ENCODE measurements at places on chromosomes 16 and 17.

DNA sequence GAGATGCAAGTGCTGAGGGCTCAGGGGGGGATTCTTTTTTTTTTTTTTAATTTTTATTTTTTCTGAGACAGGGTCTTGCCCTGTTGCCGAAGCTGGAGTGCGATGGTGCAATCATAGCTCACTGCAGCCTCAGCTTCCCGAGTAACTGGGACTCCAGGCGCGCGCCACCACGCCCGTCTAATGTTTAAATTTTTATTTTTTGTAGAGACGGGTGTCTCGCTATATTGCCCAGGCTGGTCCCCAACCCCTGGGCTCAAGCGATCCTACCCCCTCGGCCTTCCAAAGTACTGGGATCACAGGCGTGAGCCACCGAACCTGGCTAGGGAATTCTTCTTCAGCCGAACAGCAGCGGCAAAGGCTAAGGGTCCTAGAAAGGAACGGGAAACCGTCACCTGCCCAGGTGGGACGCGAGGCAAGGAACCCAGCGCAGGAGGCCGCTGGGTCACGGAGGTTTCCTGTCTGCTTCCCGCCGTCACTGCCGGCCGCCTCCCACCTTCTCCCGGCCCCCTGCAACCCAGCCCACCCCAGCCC lies 13.3 kb upstream of the OR1F1 start:
- no peak for DNase-seq

DNA sequence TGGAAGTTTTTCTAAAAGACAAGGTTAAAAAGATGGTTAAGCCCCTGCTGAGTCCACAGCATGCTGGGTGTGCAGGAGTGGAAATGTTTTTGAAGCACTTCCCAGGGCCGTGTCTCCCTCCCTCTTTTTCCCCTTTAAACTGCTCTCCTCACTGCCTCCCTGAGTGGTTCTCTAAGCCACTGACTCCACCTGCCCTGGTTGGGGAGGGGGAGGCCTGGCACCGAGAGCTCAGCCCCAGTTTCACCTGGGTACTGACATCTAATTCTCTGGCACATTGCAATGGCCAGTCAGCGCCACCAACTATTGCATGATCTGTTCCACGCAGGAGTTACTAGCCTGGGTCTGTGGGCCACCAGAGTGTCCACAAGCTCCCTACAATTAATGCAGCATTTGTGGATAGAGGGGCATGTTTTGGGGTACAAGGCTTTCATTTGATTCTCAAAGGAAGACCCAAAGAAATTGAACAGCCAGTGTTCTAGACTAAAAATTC lies 22.7 kb downstream of the MPP3 start:
- no peak for DNase-seq

- no peak for DNase-seq
Observed at GRCh38 chr17:34556384-34556783, 23.0 kb upstream of the TMEM132E start.

DNA sequence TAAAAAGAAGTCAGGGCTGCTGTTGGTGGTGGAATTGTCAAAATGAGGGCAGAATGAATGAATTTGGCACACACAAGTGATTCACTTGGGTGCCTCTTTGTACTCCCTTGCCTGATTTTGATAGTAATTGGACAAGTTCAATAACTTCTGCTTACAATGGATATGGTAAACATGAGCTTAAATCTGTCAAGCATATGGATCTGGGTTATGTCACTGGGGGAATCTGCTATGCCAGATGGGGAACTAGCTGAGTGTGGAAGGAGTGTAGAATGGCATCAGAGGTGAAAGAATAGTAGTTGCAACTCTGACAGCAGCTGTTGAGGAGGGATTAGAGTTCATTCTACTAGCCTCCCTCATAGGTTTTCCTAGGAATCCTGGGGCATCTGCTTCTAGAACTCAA lies 724.2 kb upstream of the CDH8 start:
- DNase-seq, result no peak

GRCh38 chr16:55508271-55508921 lies 476 bp upstream of the LPCAT2 start:
- DNase-seq, result no peak

- DNase-seq, result no peak
Observed at GRCh38 chr17:1787301-1787902, 25.5 kb downstream of the SERPINF1 start.

DNA sequence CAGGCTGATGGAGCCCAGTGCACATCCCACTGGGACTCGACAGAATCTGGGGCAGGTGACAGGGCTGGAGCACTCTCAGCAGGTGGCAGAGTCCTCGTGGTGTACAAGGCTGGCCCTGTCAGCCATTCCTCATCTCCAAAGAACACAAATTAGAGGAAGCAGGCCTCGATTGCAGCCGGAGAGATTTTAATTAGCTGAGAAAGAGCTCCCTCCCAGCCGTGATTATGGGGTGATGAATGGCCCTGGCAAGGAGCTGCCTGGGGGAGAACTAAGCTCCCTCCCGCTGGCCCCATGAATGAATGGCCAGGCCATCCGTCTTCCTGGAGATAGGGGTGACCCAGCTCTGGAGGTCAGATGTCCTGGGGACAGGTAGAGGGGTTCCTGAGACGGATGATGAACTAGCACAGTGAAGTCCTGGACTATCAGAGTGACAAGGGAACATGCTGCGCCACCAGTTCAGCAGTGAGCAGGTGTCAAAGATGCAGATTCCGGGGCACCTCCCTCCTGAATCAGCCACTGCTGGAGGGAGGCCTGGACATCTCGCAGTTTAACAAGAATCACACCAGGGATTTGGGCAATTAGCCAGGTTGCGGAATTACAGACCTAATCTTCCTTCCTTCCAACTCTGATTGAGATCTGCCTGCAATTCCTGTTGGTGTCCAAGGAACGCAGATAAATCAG lies 35.5 kb downstream of the PIMREG start:
- no peak for DNase-seq

DNA sequence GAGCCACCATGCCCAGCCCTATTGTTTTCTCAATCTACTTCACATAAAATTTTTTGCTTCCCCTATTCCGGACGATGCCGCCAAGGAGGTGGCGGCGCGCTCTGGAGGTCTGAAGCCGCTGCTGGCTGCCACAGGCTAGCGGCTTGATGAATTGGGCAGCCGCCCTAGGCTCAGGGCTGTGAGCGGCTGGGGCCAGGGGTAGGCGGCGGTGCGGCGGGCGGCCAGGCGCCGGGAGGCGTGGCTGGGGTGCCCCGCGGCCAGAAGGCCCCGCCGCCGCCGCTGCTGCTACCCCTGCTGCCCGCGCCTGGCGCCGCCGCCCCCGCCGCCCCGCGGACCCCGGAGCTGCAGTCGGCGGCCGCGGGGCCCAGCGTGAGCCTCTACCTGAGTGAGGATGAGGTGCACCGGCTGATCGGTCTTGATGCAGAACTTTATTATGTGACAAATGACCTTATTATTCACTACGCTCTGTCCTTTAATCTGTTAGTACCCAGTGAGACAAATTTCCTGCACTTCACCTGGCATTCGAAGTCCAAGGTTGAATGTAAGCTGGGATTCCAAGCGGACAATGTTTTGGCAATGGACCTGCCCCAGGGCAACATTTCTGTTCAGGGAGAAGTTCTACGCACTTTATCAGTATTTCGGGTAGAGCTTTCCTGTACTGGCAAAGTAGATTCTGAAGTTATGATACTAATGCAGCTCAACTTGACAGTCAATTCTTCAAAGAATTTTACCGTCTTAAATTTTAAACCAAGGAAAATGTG lies 41.7 kb downstream of the ANKFY1 start:
- no peak for DNase-seq

- DNase-seq, result no peak
Observed at GRCh38 chr16:86626284-86626683, 47.9 kb downstream of the FOXL1 start.

GRCh38 chr16:11053916-11054460 lies 109.6 kb downstream of the CLEC16A start:
- DNase-seq, result no peak

DNA sequence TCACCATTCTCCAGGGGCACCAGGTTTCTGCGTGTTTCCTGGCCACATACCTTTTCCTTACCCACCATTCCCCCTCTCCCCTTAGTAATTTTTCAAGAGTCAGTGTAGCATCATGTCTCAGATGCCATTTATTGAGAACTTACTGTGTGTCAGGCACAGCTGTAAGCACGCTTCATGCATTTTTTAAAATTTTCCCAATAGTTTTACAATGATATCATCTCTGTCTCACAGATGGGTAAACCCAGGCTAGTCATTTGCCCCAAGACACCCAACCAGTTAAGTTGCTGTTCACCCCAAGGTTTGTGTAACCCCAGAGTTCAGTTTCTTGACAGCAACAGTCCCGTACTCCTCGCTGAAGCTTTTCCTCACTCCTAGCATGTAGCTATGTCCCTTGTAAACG lies 56.4 kb upstream of the IRX3 start:
- DNase-seq, result no peak

- no peak for DNase-seq
Observed at GRCh38 chr16:50804290-50804907, 62.5 kb downstream of the CYLD start.

DNA sequence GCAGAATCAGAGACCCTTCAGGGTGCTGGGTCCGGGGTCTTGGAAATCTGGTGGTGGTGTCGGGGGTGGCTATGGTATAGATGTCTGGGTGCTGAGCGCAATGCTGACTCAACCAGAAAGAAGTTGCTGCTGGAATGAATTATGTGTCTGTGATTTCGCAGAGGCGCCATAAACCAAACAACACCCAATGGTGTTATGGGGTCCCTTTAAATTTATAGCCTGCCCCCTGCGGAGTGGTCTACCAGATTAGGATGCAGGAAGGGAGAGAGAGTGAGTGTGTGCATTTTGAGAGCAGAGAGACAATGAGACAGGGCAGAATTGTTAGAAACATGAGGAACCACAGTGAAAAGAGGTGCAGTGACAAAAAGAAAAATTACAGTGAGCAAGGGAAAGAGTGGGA lies 100.7 kb upstream of the CDH11 start:
- DNase-seq, result no peak

GRCh38 chr17:31458829-31459228 lies 67.4 kb downstream of the RAB11FIP4 start:
- no peak for DNase-seq

- DNase-seq, result no peak
Observed at GRCh38 chr16:27515874-27516353, 33.8 kb downstream of the GTF3C1 start.

DNA sequence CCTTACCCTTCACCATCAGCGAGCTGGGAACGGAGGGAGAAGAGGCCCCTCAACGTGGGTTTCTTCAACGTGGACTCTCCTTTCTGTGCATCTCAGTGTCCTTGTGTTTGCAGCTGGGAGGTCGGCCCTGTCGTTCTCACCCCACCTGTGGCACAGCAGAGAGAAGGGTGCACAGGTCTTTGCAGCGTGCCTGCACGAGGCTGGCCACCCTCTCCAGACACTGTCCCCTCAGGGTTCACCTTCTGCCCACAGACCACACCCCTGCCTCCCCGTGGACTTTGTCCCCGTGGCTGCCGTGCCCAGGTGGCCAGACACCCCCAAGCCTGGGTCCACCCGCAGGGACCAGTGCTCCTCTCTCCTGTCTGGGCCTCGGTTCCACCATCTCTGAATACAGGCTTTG lies 7.3 kb upstream of the WDR45B start:
- DNase-seq, result no peak

GRCh38 chr17:6591599-6592158 lies 35.3 kb upstream of the PITPNM3 start:
- no peak for DNase-seq

DNA sequence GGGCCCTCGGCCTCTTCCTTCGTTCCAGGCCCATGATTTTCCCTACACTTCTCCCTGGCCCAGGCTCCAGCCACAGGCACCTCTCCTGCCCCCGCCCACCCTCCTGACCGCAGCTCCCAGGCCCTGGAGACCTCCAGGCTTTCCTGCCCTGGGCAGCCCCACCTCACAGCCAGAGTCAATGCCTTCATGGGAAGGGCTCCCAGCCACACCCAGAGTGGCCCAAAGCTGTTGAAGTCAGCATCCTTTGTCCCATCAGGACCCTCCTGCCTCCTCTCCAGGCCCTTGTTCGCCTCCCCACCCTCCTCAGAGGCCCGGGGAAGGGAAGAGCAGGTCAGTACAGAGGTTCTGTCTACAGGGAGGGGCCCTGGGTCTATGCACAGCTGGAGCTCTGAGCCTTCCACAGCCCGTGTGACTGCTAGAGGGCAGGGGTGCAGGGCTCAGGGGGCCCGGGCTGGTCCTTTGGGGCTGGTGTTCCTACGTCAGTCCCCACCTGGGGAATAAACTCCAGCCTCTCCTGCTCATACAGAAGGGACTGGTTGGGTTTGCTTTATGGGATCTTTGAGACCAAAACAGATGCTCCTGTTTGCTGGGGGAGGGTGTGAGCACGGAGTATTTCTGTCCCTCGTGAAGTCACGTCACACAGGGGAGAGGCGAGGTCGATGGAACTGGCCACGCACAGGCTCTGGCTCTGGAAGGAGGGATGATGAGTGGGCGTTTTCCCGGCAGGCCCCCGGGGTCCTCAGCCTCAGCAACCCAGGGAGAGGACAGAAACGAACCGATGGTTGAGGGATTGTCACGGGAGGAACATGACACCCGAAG lies 20.3 kb downstream of the TRARG1 start:
- no peak for DNase-seq

- DNase-seq, result no peak
Observed at GRCh38 chr16:85005285-85006069, 5.9 kb downstream of the ZDHHC7 start.

DNA sequence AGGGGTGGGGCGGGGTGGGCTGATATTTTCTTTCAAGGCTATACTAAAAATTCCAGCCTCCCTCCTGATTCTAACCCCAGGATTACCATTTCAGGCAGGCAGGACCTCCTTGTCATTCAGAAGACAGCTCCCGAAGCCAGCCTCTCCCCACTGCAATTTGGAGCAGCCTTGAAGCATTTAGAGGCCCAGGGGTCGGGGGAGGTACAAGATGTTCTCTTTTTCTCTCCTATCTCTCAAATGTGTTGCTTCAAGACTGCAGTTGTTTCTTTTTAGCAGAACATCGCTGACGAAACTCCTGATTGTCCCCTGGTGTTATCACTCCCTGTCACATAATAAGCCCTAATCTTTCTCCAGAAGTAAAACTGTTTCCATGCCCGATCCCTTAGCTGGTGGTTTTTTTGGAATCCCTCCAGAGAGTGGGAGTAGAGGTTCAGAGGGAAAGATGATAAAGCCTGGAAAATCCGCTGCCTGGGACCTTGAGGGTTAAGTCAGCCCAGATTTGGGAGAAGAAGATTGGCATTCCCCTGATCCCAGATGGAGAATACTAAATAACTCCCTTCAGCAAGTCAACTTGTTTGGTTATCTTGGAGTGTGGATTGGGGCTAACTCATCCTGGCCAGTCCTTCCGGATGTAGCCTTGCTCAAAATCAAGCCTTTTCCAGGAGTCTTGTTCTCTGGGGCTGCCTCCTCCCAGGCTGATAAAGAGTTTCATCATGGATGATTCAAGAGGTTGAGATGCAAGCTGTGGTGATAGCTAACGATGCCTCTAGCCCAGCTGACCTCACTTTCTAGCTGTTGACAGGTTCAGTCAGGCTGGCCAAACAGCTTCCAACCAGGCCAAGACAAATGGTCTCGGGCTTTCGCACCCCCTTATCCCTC lies 71.3 kb downstream of the SOX9 start:
- DNase-seq, result no peak

DNA sequence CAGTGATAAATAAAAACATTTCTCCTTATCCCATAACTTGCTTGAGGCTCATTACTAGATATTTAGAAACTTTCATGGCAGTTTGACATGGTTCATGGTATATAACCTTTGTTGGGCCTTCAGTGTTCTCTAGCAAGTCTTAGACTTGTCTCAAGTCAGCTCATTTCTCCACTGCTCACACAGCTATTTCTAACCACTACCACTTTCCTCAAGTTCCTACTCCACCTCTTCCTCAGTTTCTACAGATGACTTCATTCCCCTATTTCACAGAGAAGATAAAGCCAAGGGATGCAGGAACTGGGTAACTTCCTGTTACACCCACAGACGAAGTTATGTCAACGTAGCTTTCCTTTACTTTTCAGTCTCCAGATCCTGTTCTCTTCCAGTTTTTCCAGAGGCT lies 23.2 kb downstream of the NLK start:
- no peak for DNase-seq

Data from nucleus accumbens (tissue), 56 donors.